ENCODE measurements at places on chromosomes 4 and X.

DNA sequence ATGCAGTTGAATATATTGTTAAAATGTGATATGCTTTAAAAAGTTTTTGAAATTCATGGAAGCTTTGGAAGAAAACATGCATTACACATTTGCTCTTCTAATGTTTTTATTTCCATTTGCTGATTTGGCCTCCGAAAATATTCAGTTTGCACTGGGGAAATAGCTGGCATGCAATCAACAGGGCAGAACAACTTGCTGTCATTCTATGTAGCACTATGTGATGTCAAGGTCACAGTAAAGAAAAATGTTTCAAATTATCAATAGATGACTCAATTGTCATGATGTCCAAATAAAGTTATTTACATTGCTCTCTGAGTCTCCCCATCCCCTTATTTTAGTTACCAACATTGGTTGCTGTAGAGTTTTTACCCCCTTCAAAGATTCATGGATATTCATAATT lies 119.2 kb downstream of the TLL1 start:
- no peak for DNase-seq

- DNase-seq, result no peak
Observed at GRCh38 chr4:25291158-25291733, 21.3 kb upstream of the ZCCHC4 start.

DNA sequence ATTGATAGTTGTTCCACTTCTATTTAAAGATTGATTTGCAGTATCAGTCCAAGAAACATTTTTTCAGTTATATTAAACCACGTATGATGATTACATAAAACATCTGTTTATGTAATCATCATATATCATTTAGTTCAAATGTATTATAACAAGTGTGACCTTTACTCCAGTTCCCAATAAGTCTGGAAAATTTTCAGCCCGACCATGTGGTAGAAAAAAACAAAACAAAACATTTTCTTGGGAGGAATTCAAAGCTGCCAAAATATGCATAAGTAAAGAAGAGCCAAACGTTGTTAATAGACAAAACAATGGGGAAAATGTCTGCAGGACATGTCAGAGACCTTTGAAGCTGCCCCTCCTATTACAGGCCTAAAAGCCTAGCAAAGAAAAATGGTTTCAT lies 709.1 kb downstream of the FAT4 start:
- no peak for DNase-seq

GRCh38 chr4:105588252-105588651 lies 35.8 kb downstream of the ARHGEF38 start:
- no peak for DNase-seq

DNA sequence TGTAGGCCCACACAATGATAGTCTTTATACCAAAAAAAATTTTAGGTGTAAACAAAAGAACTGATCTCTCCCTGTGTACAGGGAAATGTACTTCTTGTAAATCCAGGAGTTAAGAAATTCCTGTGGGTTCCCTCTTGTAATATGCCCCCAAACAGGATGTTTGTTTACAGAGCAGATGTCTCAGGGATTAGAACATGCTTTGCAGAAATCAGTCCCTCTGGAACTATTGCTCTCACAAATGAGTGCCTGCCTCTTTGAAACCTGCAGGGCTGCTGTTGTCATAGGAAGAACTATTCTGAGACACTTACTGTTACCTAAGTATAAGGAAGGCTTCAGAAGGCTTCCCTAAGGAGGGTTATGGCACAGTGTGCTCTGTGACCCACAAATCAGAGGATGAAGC lies 35.6 kb downstream of the PAK3 start:
- DNase-seq, result no peak

DNA sequence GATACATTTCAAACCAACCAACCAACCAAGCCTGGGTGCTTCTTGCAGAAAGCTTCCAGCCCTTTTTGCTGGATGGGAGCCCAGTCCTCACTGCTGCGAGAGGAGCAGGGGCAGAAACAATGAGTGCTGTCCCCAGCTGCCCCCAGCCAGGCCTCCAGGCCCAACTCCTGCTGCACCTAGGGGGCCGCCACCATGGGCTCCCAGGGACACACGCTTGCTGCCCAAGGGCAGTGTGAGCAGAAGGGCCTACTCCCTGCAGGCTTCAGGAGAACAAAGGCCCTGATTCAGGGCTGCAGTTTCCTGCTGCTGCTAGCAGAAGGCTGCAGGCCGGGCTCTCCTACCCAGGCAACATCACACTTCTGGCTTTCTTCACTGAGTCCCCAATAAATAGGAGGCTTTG lies 37.7 kb upstream of the ENPP6 start:
- DNase-seq, result no peak

DNA sequence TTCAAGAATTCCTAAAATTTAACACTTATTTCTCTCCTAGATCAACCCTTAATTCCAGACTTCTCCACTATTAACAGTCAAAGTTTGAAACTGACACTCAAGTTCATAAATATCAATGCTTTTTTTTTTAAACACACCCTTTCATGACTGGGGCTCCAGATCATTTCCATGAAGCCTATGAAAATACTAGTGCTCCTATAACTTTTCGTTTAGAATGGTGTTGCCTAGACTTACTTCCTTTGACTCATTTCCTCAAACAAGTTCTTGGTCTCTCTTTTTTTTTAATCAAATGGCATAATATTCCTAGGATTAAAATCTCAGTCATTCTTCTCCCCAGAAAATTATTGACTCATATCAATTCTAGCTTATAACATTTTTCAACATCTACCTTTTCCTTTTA lies 13.1 kb downstream of the ZMAT1 start:
- no peak for DNase-seq

- no peak for DNase-seq
Observed at GRCh38 chr4:4320951-4321714, 31.1 kb downstream of the ZBTB49 start.

DNA sequence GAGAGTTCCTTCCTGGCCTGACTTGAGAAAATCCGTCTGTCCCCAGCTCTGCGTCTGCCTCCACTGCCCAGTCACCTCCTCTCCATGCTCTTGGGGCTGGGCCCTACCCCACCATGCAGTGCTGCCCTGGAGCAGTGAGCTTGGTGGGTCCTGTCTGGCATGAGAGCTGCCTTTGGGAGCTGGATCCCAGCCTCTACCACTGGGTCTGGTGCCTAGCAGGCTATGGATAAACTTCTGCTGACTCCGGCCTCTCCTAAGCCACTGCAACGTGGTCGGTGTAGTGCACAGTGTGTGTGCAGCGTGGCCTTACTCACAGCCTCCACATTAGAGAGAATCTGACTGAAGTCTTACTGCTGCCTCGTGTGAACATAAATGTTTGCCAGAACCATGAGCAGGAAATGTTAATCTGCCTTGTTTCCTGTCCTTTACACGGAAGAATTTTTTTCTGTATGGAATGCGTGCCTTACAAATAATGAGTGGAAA lies 47.6 kb downstream of the HTT start:
- peak; percentile 18 for DNase-seq

GRCh38 chr4:162732876-162733275 lies 433.8 kb downstream of the NAF1 start:
- no peak for DNase-seq

DNA sequence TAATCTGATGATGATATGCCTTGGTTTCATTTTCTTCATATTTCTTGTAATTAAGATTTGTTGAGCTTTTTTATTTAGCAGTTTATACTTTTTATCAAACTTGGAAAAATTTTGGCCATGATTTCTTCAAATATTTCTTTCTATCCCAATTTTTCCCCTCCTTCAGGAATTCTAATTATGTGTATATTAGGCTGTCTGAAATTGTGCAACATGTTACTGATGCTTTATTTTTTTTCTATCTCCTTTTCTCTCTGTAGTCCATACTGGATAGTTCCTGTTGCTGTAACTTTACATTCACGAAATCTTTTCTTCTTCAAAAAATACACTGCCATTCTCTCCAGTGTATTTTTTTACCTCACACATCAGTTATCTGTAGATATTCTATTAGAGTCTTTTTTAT lies 10.8 kb downstream of the THAP6 start:
- DNase-seq, result no peak

- DNase-seq, result no peak
Observed at GRCh38 chr4:73816814-73817213, 19.7 kb upstream of the CXCL6 start.

- peak; percentile 18 for DNase-seq
Observed at GRCh38 chr4:94452476-94453371, 982 bp downstream of the PDLIM5 start.

- DNase-seq, result no peak
Observed at GRCh38 chr4:152601156-152601555, 65.3 kb upstream of the FBXW7 start.

GRCh38 chr4:151644622-151645021 lies 116.2 kb downstream of the GATB start:
- DNase-seq, result peak; percentile 32

DNA sequence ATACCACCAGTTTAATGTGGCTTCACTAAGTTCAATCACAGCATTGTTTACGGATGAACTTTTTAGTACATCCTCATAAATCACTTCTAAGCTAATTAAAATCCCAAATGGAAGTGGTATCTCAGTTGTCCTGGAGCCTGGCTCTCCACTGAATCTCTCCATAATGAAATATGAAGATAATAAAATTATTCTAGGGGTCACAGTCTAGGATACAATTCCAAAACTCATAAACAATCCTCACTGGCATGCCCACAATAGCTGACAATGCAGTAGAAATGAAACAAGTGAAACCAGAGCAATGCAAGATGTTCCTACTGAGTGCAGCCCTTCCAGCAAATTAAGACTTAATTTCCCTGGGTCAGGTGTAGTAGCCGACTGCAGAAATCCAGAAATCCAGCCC lies 47.3 kb upstream of the FAM9B start:
- DNase-seq, result no peak

GRCh38 chrX:131752493-131753198 lies 208.8 kb downstream of the OR13H1 start:
- DNase-seq, result no peak

- DNase-seq, result no peak
Observed at GRCh38 chr4:19151684-19152083, 1100.0 kb upstream of the SLIT2 start.

- DNase-seq, result no peak
Observed at GRCh38 chr4:115054836-115055235, 58.6 kb downstream of the NDST4 start.

DNA sequence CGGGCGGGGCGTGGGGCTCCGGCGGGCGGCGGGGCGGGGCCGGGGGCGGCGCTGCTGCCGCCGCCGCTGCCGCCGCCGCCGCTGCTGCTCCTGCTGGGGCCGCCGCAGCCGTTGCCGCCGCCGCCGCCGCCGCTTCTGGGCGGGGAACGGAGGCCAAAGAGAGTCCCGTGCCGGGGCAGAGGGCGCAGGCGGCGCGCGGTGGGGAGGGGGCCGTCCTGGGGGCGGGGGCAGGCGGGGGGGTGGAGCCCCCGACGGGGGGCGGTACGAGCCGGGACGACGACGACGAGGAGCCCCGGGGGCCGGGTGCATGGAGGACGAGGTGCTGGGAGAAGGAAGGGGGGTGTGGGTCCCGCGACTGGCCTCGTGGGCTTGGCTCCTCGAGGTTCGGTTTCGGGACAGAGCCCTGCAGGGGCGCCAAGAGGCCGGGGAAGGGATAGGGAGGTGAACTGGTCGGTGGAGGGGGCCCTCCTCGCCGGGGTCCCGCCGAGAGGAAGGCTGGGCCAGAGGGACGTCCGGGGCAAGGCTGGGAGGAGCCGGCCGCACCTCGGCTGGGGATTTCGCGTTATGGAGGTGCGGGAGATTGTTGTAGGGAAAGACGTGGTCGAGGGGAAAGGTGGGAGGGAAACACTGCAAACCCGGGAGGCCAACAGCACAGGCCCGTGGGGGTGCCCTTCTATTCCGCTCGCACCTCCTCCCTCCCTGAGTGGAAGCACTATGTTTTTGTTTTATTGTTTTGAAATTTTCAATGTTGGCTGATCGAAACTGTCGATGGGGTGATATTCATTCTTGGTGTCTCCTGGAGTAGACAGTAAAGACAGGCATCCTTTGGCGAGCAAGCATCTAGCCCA lies 1.9 kb downstream of the BCORL1 start:
- DNase-seq, result peak; percentile 24

DNA sequence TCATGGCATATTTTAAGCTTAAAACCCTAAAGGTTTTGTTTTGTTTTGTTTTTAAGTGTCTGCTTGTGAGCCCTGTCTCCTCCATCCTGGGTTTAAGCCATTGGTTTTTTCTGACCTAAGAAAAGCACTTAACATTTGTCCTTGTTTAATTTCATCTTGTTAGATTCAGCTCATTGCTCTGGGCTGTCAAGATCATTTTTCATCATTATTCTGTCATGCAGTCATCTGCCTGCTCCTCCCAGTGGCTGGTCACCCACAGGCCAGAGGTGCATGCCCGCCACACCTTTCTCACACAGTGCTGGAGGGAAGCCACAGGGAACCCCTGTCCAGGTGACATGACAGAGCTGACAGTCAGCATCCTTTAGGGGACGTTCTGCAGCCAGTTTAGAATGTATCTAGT lies 11.7 kb upstream of the REELD1 start:
- no peak for DNase-seq

GRCh38 chr4:16290681-16291420 lies 64.6 kb upstream of the TAPT1 start:
- no peak for DNase-seq

DNA sequence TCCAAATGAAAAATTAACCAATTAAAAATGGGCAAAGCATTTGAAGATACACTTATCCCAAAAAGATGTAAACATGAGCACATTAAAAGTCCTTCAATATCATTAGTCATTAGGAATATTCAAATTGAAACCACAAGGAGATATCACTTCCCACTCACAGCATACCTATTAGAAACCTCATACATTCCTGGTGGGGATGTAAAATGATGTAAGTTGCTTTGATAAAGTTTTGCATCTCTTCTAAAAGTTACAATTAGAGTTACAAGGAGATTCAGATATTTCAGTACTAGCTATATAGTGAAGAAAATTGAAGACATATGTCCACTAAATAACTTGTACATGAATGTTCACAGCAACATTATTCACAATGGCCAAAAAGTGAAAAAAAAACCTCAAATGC lies 1109.3 kb upstream of the LCORL start:
- no peak for DNase-seq

- peak; percentile 5 for DNase-seq
Observed at GRCh38 chr4:118351851-118352827, 664 bp downstream of the PRSS12 start.

- DNase-seq, result no peak
Observed at GRCh38 chr4:119113033-119113655, 22.5 kb upstream of the MYOZ2 start.

- no peak for DNase-seq
Observed at GRCh38 chr4:8368061-8368481, 72.5 kb downstream of the ACOX3 start.

GRCh38 chr4:142230991-142231390 lies 594.6 kb downstream of the IL15 start:
- no peak for DNase-seq

- no peak for DNase-seq
Observed at GRCh38 chrX:42954880-42955279, 176.9 kb upstream of the PPP1R2C start.

Data from activated naive CD4-positive, alpha-beta T cell treated with anti-CD3 and anti-CD28 coated beads for 36 hours (primary cell).